ENCODE measurements at places on chromosomes 5 and 9.

DNA sequence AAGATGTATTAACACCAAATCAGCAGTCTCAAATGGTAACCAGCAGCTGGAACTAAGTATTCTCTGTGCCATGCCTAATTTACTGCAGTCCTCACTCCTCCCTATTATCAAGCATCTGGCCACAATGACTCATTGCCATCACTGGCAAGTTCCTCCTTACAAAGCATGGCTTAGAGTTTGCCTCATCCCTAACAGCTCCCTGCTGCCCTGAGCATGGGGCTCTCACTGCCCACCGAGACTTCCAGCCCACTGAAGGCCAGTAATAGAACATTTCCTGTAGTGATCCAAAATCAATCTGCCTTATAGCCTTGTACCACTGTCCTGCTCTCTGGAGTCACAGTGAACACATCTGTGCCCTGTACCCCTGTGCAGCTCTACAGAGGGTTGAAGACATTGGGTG is 211.9 kb upstream of the TRIM32 start:
- H3K4me1 ChIP-seq: peaks cover 8% of the 10 kb centered on the region
- H3K27ac ChIP-seq: no peak overlapping the region
- no peaks in the 10 kb centered on the region for H3K36me3 ChIP-seq
- no peaks in the 10 kb centered on the region for H3K27me3 ChIP-seq
- no peak overlapping the region for H3K4me3 ChIP-seq

DNA sequence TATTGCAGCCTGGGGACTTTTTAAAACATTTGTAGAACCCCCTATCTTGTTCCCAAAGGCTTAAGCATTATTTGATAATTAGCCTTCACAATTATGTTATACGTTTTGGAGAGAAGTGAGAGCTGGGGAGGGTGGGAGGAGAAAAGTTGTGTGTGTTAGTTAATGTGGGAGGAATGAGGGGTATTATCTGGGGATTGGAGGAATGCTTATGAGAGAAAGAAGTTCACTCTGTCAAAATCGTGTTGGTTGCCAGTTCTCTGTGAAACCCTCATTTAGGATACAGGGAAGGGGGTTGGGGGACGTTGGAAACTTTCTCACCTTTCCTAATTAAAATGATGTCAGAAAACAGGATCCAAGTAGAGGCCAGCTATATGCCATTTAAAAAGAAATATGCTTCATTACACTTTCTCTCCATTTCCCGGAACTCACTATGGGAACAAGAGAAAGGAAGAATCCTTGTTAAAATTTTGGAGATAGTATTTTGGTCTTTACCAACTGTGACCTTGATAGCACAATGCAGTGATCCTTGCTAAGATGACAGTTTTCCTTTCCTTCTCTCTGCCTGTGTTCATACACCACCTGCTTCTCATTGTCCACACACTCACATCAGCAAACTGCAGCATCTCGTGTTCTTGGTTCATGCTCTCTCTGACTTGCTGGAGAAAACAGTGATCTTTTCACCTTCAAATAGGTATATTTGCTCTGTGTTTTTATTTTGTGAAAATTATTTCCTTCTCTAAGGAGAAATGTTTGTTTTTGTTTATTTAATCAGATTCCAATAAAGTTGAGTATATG is 336.7 kb upstream of the CLINT1 start:
- no peaks in the 10 kb centered on the region for H3K4me1 ChIP-seq
- H3K4me3 ChIP-seq: no peak overlapping the region
- H3K27ac ChIP-seq: no peak overlapping the region
- H3K27me3 ChIP-seq: no peaks in the 10 kb centered on the region
- DNase-seq: no peak
- no peaks in the 10 kb centered on the region for H3K36me3 ChIP-seq

DNA sequence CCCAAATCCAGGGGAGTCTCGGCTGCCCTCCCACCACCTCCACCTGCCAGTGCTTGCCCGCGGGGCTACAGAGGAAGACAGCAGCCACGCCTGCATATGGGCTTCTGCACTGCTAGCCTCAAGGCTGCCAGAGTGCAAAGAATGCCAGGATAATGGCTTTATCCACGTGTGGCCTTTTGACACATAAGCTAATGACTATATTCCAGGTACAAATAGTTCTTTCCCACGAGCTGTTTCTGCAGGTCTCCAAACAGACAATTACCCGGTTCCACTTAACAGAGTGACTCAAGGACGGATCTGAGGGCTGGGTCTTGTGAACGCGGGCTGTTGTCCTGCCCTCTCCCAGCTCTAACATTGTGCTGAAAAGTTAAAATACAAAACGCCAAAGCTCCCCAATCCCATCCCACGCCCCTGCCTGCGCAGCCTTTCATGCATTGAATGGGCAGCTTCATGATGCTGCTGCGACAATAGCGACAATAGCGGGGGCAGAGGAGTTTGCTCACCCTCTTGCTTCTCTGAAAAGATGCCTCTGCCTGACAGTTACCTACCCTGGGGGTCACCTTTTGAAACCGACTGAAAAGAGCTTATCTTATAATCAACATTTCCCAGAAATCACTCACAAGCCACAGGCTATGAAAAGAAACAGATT is 39.1 kb upstream of the MSH3 start:
- H3K4me3 ChIP-seq: no peak overlapping the region
- no peaks in the 10 kb centered on the region for H3K27me3 ChIP-seq
- H3K4me1 ChIP-seq: no peaks in the 10 kb centered on the region
- no peak for DNase-seq

- DNase-seq: no peak
- H3K4me3 ChIP-seq: no peak overlapping the region
- H3K27me3 ChIP-seq: no peaks in the 10 kb centered on the region
- no peak overlapping the region for H3K27ac ChIP-seq
- H3K4me1 ChIP-seq: no peaks in the 10 kb centered on the region
- no peaks in the 10 kb centered on the region for H3K36me3 ChIP-seq
Observed at GRCh38 chr5:157864067-157864466, 5.1 kb upstream of the CLINT1 start.

GRCh38 chr9:18608371-18608770 is 134.4 kb downstream of the ADAMTSL1 start:
- H3K36me3 ChIP-seq: peaks cover 28% of the 10 kb centered on the region
- peak; percentile 25 for DNase-seq
- peaks cover 21% of the 10 kb centered on the region for H3K4me1 ChIP-seq
- H3K4me3 ChIP-seq: no peak overlapping the region
- H3K27me3 ChIP-seq: no peaks in the 10 kb centered on the region

DNA sequence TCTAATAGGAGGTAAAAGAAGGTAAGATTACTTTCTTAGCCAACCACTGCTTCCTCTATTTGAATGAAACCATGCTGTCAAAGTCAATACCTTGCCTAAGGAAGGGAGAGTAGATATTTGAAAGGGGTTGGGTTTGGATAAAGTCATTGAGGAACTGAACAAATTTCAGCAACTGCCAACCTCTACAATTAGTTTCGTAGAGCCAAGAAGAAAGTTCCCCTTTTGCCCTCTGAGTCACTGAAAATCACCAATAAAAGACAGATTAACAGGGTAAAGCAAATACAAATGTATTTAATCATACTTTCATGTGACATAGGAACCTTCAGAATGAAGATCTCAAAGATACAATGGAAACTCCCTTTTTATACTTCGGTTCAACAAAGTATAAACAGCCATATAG is 615.7 kb downstream of the GABRG2 start:
- H3K36me3 ChIP-seq: no peaks in the 10 kb centered on the region
- no peaks in the 10 kb centered on the region for H3K27me3 ChIP-seq
- no peak overlapping the region for H3K27ac ChIP-seq
- no peaks in the 10 kb centered on the region for H3K4me1 ChIP-seq

DNA sequence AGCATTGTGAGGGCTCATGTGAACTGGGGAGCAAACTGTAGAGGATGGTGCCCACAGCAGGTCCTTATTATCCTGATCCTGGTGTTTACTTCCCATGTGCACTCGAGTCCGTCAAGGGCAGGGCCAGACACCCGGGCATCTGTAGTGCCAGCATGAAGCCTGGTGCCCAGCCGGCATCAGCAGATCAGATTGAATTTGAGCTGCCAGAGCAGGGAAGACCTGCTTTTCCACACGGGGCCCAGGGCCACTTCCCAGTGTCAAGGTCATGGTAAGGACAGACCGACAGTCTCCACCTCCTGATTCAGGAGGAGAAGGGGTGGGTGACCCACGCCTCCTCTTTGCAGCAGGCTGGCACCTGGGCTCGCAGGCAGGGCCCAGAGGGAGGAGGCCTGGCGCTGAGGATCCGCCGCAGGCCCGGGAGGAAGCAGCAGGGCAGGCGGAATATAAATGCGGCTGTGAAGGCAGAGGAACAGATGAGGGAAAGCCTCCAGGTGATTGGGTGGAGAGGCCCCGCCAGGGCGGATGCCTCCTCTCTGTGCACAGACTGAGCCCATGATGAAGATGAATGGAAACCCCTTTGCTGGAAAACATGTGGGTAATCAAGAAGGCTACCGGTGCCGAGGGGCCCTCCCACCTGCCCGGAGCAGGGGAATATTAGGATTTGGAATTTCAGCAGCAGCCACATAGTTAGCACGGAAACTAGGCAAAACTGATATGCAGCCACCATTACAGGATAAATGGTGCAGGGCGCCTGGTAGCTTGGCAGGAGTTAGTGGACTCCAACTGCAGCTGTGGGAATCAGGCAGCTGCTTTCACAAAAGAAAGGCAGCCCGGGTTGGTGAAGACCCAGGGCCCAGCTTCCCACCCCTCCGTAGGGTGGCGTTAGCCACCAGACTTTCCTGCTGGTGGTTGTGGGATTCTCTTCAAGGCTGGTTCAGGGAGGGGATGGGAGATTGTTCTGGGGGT is 114.9 kb downstream of the GAPVD1 start:
- no peak overlapping the region for H3K4me3 ChIP-seq
- no peak for DNase-seq
- H3K27ac ChIP-seq: no peak overlapping the region
- H3K4me1 ChIP-seq: no peaks in the 10 kb centered on the region

- H3K4me1 ChIP-seq: no peaks in the 10 kb centered on the region
- H3K27ac ChIP-seq: no peak overlapping the region
- H3K36me3 ChIP-seq: no peaks in the 10 kb centered on the region
- H3K27me3 ChIP-seq: no peaks in the 10 kb centered on the region
- DNase-seq: no peak
Observed at GRCh38 chr5:28473531-28474107, 1435.2 kb upstream of the CDH9 start.

- H3K4me3 ChIP-seq: no peak overlapping the region
- H3K27me3 ChIP-seq: peaks cover 40% of the 10 kb centered on the region
- no peak for DNase-seq
Observed at GRCh38 chr5:176695073-176695472, 47.8 kb downstream of the TSPAN17 start.

DNA sequence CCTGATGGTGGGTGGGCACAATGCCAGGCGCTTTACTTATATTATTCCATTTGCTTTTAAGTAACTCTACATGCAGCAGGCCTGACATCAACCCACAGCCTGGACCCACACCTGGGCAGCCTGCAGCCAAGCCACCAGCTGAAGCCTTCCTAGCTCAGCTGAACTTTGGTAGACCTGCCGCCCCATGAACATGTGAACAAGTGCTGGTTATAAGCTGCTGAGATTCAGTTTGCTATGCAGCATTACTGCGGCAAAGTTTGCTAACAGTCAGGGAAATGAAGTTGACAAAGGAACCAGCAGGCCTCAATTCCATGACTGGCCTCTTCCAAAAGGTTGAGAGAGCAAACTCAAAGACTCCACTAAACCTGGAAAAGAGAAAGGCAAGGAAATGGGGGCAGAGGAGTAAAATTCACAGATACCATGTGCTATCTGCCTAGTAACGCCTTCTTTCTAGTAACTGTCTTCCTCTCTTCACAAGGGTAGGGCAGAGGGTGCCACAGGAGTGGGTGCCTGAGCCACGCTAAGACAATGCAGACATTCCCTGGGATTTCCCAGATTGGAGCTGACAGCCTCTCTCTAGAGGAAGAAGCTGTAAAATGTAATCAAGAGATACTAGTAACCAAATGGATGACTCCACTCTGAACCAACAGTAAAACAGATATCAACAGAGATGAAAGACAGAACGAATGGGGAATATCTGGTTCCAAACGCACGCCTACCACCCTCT is 2.9 kb downstream of the BOD1 start:
- H3K4me3 ChIP-seq: no peak overlapping the region
- H3K36me3 ChIP-seq: peaks cover 15% of the 10 kb centered on the region
- H3K4me1 ChIP-seq: peaks cover 34% of the 10 kb centered on the region
- H3K27me3 ChIP-seq: no peaks in the 10 kb centered on the region

- H3K27ac ChIP-seq: no peak overlapping the region
- H3K4me3 ChIP-seq: no peak overlapping the region
- no peaks in the 10 kb centered on the region for H3K27me3 ChIP-seq
Observed at GRCh38 chr5:82390088-82390487, 111.9 kb upstream of the RPS23 start.

DNA sequence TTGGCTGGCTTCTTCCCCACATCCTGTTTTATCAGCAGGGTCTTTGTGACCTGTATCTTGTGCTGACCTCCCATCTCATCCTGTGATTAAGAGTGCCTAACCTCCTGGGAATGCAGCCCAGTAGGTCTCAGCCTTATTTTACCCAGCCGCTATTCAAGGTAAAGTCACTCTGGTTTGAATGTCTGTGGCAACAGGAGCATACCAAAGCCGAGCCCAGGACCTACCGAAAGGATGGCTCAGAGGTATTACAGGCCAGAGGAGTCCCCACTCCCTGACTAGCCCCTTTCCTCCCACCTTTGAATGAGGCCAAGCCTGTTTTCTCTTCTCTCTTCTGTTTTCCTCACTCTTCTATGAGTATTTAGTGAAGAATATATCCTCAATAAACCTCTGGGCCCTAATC is 271.3 kb downstream of the OSTF1 start:
- H3K36me3 ChIP-seq: no peaks in the 10 kb centered on the region
- H3K27me3 ChIP-seq: no peaks in the 10 kb centered on the region
- no peak overlapping the region for H3K4me3 ChIP-seq
- DNase-seq: no peak
- H3K4me1 ChIP-seq: no peaks in the 10 kb centered on the region

GRCh38 chr9:98652302-98652701 is 56.4 kb downstream of the GABBR2 start:
- H3K36me3 ChIP-seq: no peaks in the 10 kb centered on the region
- no peaks in the 10 kb centered on the region for H3K27me3 ChIP-seq
- H3K27ac ChIP-seq: no peak overlapping the region
- peaks cover 55% of the 10 kb centered on the region for H3K4me1 ChIP-seq
- DNase-seq: no peak

DNA sequence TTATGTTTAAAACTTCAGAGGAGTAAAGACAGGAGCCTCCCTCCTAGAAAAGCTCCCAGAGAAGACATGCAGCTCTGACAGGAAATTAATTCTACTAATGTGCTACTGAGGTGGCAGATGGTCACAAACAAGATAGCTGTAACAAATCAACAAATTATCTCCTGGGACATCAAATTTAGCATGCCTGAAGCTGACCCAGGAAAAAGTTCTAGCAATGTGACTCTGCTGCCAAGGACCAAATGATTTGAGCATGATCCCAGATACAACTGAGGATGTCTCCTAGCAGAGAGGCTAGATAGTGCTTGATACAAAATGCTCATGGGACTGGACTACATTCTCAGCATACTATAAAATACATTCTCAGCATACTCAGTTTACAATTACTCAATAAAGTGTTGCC is 413.5 kb upstream of the SMC2 start:
- H3K27ac ChIP-seq: no peak overlapping the region
- no peak for DNase-seq
- H3K27me3 ChIP-seq: no peaks in the 10 kb centered on the region
- no peaks in the 10 kb centered on the region for H3K4me1 ChIP-seq
- no peak overlapping the region for H3K4me3 ChIP-seq
- no peaks in the 10 kb centered on the region for H3K36me3 ChIP-seq

Data from GM23248 (cell line).